ENCODE measurements at places on chromosomes 2 and 18. TPM values are rescaled to one million over a fixed set of nuclear protein-coding genes. Genes with fewer than 3 reads are reported as not detected.

Gene KIF5C
- polyA plus RNA-seq: 5.3 TPM

Gene HRH4
- 0.17 TPM for polyA plus RNA-seq

Gene KCTD1
- polyA plus RNA-seq: 71.3 TPM

Gene CCDC195
- not detected for polyA plus RNA-seq

Gene RPE
- 66.8 TPM for polyA plus RNA-seq

Gene CKAP2L
- polyA plus RNA-seq: 15.3 TPM

Gene MEIS1
- polyA plus RNA-seq: 123 TPM

Gene RUFY4
- polyA plus RNA-seq: 0.41 TPM

Gene VWC2L
- 0.06 TPM for polyA plus RNA-seq

Gene CRYGC
- polyA plus RNA-seq: not detected

Gene SPC25
- 24.9 TPM for polyA plus RNA-seq

Gene RGPD3
- 0.25 TPM for polyA plus RNA-seq

Gene G6PC2
- 0.05 TPM for polyA plus RNA-seq

Gene LYPD1
- 117 TPM for polyA plus RNA-seq

DNA sequence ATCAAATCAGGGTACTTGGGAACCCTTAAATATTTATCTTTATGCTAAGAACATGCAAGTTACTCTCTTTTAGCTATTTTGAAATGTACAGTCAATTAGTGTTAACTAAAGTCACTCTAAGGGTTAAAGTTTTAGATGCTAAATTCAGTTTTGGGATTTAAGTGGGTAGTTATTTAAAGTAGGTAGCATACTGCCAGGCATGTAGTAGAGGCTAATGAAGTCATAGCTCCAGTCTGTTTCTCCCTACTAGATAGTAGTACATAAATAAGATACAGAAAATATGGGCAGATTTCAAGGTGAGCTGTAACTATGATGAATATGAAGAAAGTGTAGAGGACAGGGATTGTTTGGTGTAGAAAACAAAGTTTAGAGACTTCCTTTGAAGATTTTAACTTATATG, 7.5 kb downstream of the RAB3GAP1 start:
- no peak for DNase-seq

DNA sequence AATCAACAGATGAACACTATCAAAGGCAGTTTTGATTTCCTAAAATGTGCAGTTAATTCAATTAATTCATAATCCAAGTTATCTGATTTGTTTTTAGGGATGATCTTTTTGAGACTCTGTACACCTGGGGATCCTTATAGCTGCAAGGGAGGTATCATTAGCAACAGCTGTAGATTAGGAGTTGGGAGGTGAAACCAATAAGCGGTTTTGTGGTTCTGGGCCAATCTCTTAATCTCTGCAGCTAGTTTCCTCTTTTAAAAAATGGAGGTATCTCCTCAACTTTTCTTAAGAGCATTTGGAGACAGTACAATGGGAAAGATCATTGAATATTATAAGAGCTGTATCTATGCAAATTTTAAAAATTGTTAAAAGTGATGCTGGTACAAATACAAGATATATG, 126.0 kb downstream of the MC4R start:
- DNase-seq: no peak

GRCh38 chr2:202754936-202755335, 116.6 kb downstream of the ICA1L start:
- DNase-seq: no peak

GRCh38 chr18:78239090-78239457, 740.5 kb upstream of the SALL3 start:
- no peak for DNase-seq

GRCh38 chr2:116987447-116987846, 827.0 kb upstream of the DDX18 start:
- no peak for DNase-seq

- DNase-seq: no peak
Measured at GRCh38 chr2:164302786-164303185, 318.5 kb downstream of the GRB14 start.

- no peak for DNase-seq
Measured at GRCh38 chr18:46273861-46274260, 169.7 kb downstream of the HAUS1 start.

- no peak for DNase-seq
Measured at GRCh38 chr2:29751390-29751789, 170.0 kb downstream of the ALK start.

DNA sequence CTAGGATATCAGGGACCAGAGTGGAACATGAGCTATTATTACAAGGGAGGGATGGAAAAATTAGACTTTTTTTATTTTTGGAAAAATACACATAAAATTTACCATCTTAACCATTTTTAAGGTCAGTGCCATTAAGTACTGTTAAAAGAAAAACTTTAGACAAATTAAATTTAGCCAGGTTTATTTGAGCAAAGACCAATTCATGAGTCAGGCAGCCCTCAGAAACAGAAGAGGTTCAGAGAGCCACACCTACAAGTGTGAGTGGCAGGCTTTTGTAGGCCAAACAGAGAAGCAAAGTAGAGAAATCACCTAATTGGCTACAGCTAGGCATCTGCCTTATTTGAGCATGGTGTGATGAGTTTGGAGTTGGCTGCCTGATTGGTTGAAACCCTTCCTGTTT, 301.3 kb upstream of the RAB12 start:
- no peak for DNase-seq

GRCh38 chr18:73975266-73975665, 172.4 kb downstream of the FBXO15 start:
- no peak for DNase-seq

- DNase-seq: no peak
Measured at GRCh38 chr2:49110571-49110970, 43.7 kb downstream of the FSHR start.

DNA sequence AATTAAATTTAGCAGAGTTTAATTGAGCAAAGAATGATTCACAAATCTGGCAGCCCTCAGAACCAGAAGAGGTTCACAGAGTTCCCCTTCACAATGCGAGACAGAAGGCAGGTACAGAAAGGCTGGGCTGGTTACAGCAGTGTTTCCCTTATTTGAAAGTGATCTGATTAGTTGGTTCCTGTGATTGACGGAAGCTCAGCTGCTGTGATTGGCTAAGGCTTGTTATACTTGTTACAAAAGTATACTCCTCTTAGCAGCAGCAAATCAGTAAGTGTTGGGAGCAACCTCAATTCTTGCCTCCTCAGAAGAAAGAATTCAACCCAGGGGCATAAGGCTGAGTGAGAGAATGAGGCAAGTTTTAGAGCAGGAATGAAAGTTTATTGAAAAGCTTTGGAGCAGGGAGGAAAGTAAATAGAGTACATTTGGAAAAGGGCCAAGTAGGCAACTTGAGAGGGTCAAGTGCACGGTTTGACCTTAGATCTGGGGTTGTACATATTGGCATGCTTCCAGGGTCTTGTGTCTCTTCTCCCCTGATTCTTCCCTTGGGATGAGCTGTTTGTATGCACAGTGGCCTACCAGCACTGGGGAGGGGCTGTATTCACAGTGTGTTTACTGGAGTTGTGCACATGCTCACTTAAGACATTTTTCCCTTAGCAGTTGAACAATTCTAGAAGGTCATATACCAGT, 431.8 kb upstream of the RAB12 start:
- DNase-seq: no peak

Data from renal cortex interstitium (tissue), 15 donors.